Hepatocyte (in vitro differentiated cells): ENCODE measurements at places on chromosomes 7 and 10. TPM values are rescaled to one million over a fixed set of nuclear protein-coding genes. Genes with fewer than 3 reads are reported as not detected.

The ABCC2 gene
- polyA plus RNA-seq = 27.4 and 29.7 TPM in 2 replicates

The RAPGEF5 gene
- 5.2 and 10.6 TPM in 2 replicates for polyA plus RNA-seq

The RPEL1 gene
- not detected in 2 replicates for polyA plus RNA-seq

The INTS15 gene
- 25.9 and 26.1 TPM in 2 replicates for polyA plus RNA-seq

The HABP2 gene
- 48.3 and 55.1 TPM in 2 replicates for polyA plus RNA-seq

The GPR26 gene
- not detected in 2 replicates for polyA plus RNA-seq

The ABLIM1 gene
- 19.8 and 20.8 TPM in 2 replicates for polyA plus RNA-seq

The ANKRD30A gene
- polyA plus RNA-seq = not detected in 2 replicates

The NEURL1 gene
- polyA plus RNA-seq = 2.3 and 4.2 TPM in 2 replicates

The GPR85 gene
- polyA plus RNA-seq = 0.31 TPM in 1 of 2 replicates, not detected in the other

The CLEC2L gene
- not detected in 2 replicates for polyA plus RNA-seq

The CTTNBP2 gene
- 7.9 and 9.1 TPM in 2 replicates for polyA plus RNA-seq

The GNGT1 gene
- 0.24 TPM in 1 of 2 replicates, not detected in the other for polyA plus RNA-seq

The CFAP43 gene
- polyA plus RNA-seq = 0.57 and 0.66 TPM in 2 replicates

The PITX3 gene
- 0.52 and 0.79 TPM in 2 replicates for polyA plus RNA-seq

The CACUL1 gene
- 44.3 and 48.3 TPM in 2 replicates for polyA plus RNA-seq

The GTF2IRD2 gene
- polyA plus RNA-seq = 22.1 and 27.2 TPM in 2 replicates

The CCL24 gene
- polyA plus RNA-seq = not detected in 2 replicates

The ADIRF gene
- polyA plus RNA-seq = not detected in 2 replicates

The SPRN gene
- polyA plus RNA-seq = 2.6 and 2.7 TPM in 2 replicates

The PDZD7 gene
- polyA plus RNA-seq = 8.4 and 10.5 TPM in 2 replicates

The TYSND1 gene
- polyA plus RNA-seq = 13.3 and 22.0 TPM in 2 replicates

The HTR5A gene
- polyA plus RNA-seq = not detected in 2 replicates

The PNLIPRP2 gene
- polyA plus RNA-seq = 16.7 and 23.4 TPM in 2 replicates

The PHKG1 gene
- 0.13 and 0.28 TPM in 2 replicates for polyA plus RNA-seq

The NAT16 gene
- polyA plus RNA-seq = not detected in 2 replicates

The COMTD1 gene
- polyA plus RNA-seq = 46.4 and 51.9 TPM in 2 replicates

The TEX36 gene
- polyA plus RNA-seq = not detected in 2 replicates

The MUC12 gene
- 7.3 and 9.2 TPM in 2 replicates for polyA plus RNA-seq

The TFPI2 gene
- polyA plus RNA-seq = 52.8 and 87.3 TPM in 2 replicates

The DYDC2 gene
- 0.72 TPM in 1 of 2 replicates, not detected in the other for polyA plus RNA-seq

The PPIA gene
- 2,123 and 2,231 TPM in 2 replicates for polyA plus RNA-seq

The LRRN3 gene
- polyA plus RNA-seq = 3.4 and 3.7 TPM in 2 replicates

The SPAG6 gene
- polyA plus RNA-seq = 0.24 TPM in 1 of 2 replicates, not detected in the other

The MBL2 gene
- polyA plus RNA-seq = 0.04 and 0.21 TPM in 2 replicates

The MRPS17 gene
- polyA plus RNA-seq = 26.1 and 30.3 TPM in 2 replicates

The CABCOCO1 gene
- 0.33 and 1.4 TPM in 2 replicates for polyA plus RNA-seq

The ARHGAP12 gene
- polyA plus RNA-seq = 14.9 and 16.4 TPM in 2 replicates

The NKX6-2 gene
- polyA plus RNA-seq = 4.9 and 5.0 TPM in 2 replicates

The DRGX gene
- not detected in 2 replicates for polyA plus RNA-seq

The ADAM22 gene
- polyA plus RNA-seq = 1.6 and 3.4 TPM in 2 replicates

The CDH23 gene
- 0.66 and 1.5 TPM in 2 replicates for polyA plus RNA-seq

The SAP25 gene
- polyA plus RNA-seq = 1.8 and 4.0 TPM in 2 replicates

The SBDS gene
- 116 and 118 TPM in 2 replicates for polyA plus RNA-seq

The CALN1 gene
- polyA plus RNA-seq = 0.28 TPM in 2 replicates

The FAM25C gene
- not detected in 2 replicates for polyA plus RNA-seq
